ENCODE measurements at places on chromosomes 5 and 9. TPM values are rescaled to one million over a fixed set of nuclear protein-coding genes. Genes with fewer than 3 reads are reported as not detected.

The SHISAL2B gene
- not detected for total RNA-seq

The HTR4 gene
- 0.22 TPM for total RNA-seq

The SETD9 gene
- 9.3 TPM for total RNA-seq

The SLC34A3 gene
- total RNA-seq, result 0.13 TPM

DNA sequence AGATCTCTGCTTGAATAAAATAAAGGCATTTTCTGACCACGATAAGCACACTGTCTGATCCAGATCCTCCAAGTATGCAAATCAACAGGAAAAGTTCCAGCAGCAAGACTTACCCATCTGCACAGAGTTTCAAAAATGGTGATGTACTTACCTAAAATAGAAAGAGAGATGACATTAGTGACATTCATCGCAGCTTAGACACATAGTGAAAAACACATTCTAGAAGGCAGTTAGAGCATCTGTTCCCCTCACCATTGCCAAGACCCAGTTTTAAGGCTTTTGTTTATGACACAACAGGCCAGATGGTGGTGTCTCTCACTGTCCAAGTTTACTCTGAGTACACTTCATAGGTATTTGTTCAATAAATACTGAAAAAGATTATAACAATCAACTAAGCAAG lies 207.7 kb downstream of the PDE4D start:
- no peak for DNase-seq

GRCh38 chr9:69549310-69550202 lies 122.6 kb downstream of the APBA1 start:
- peak; percentile 69 for DNase-seq

- DNase-seq, result no peak
Observed at GRCh38 chr5:173741087-173741486, 124.6 kb upstream of the BOD1 start.

GRCh38 chr5:112958093-112959088 lies 18.2 kb upstream of the DCP2 start:
- no peak for DNase-seq

DNA sequence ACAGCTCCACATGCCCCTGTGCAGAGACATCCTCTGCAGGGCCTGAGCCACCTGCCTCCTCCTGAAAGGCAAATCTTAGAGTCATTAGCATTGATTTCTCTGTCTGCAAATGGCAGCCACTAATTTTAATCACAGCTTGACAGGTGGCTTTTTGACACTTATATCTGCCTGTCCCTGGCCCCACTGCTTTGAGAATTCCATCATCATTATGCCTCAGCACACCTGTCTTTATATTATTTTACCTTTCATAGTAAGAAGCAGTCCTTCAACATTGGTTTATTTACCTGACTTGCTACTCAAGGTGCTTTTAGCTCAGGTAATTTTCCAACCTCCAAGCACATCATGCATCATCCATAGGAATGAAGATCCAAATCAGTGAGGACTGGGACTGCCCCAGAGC lies 451.3 kb downstream of the MTRR start:
- no peak for DNase-seq

GRCh38 chr5:127092690-127093089 lies 19.4 kb upstream of the C5orf63 start:
- no peak for DNase-seq

Data from kidney (tissue), 22 donors.